Fibroblast of upper back skin (primary cell): ENCODE measurements at places on chromosomes 13 and 19.

DNA sequence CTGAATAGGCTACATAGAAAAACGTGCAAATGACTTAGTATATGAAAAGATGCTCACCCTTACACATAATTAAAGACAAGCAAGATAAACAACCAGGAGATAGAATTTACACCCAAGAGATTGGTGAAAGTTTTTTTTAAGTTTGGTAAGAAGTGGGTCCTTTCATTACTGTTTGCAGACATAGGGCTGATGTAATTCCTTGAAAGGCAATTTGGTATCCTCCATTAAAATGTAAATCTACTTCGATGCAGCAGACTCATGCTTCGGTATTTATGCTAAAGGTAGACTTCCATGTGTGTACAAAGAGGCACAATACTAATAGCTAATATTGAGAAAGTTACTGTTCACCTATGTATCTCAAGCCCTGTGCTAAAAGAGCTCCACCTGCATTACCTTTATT lies 33.5 kb downstream of the CNMD start:
- DNase-seq: peak; percentile 23

DNA sequence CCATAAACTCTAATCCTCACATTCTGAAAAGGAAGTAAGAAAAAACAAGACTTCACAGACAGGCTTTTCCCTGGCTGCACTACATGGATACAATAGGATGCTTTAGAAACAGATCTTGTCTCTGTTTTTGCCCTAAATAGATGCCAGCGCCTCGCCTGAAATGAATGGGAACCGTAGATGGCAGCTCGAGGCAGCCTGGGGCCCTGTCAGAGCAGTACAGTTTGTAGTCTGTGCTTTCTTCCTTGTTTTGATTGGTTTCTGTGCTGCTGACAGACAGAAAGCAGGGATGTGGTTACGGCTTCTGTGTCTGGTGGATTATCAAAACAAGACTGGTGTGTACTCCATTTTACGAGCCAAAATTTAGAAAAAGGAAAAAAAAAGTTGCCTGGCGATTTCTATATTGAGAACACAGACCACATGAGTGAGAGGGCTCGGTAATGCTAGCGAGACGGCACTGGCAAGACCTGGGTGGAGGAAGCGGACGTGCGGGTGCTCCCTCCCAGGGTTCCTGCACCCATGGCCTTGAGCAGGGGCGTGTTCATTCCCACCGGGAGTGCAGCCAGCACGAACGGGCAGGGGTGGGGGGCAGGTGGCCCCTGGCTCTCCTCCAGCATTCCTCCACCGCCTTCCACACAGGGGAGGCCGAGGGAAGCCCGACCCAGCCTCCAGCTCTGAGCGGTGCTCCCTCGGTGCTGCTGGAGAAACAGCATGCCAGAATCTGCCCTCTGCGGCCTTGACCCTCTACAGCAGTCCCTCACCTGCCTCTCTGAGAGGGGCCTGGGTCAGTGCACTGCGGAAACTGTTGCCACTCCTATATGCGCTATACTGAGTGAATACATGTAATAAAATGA lies 37.6 kb upstream of the C1QTNF9 start:
- DNase-seq: peak; percentile 63

- no peak for DNase-seq
These were observed 79.9 kb downstream of the FREM2 start for GRCh38 chr13:38766799-38767198.

GRCh38 chr19:14505488-14506239 lies 9.7 kb upstream of the GIPC1 start:
- peak; percentile 86 for DNase-seq

DNA sequence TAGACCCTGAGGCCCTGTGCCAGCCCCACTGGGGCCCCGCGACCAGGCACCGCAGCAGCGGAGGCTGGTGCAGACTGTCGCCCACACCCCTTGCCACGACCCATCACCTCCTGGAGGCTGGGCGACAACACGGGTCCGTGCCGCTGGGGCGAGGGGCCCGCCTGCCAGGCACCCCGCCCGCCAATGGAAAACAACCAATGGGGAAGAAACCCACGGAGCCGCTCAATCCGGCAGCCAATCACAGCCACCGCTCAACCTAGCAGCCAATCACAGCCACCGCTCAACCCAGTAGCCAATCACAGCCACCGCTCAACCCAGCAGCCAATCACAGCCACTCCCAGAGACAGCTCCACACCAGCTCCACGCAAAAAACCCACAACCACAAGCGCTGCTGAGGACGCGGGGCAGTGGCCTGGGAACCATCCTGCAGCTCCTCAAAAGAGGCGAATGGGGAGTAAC lies 29.7 kb downstream of the GPX4 start:
- no peak for DNase-seq

GRCh38 chr13:99392470-99393135 lies 85.4 kb upstream of the GPR183 start:
- DNase-seq: no peak

GRCh38 chr19:14943601-14944000 lies 2.3 kb downstream of the OR7C2 start:
- no peak for DNase-seq

- DNase-seq: peak; percentile 80
These were observed 6.8 kb upstream of the CARM1 start for GRCh38 chr19:10864538-10864899.

DNA sequence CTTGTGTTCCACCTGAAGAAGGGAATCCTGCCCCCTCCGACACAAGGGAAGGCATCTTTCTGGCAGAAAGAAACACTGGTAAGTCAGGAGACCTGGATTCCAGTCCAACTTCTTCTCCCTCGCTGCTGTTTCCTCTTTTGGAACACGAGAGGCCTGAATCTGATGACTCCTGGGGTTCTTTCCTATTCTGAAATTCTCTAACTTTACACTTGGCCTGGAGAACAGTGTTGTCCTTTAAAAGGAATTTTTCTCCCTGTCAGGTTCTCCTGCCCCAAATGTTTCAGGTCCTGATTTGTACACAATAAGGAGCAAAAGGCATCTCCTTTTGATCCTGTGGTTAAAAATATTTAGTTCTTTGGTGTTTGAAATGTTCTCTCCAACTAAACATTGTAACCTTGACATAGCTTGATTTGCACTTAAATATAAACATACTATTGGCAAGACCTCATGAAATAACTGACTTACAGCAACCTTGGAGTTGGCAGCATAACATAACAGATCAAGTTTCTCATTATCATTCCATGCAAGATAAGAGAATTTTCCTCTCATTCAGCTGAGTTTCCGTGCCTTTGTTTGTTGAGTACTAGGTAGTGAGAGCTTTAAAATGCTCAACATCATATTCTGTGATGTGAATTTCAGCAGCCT lies 244.8 kb downstream of the COG6 start:
- DNase-seq: no peak

- no peak for DNase-seq
These were observed 2.7 kb downstream of the PRKACA start for GRCh38 chr19:14114854-14115253.

- DNase-seq: no peak
These were observed 81.7 kb upstream of the ABCC4 start for GRCh38 chr13:95382916-95383315.

GRCh38 chr19:54435551-54436016 lies 13.4 kb upstream of the LENG8 start:
- DNase-seq: no peak

- DNase-seq: no peak
These were observed 22.1 kb upstream of the WDR18 start for GRCh38 chr19:961866-962620.

DNA sequence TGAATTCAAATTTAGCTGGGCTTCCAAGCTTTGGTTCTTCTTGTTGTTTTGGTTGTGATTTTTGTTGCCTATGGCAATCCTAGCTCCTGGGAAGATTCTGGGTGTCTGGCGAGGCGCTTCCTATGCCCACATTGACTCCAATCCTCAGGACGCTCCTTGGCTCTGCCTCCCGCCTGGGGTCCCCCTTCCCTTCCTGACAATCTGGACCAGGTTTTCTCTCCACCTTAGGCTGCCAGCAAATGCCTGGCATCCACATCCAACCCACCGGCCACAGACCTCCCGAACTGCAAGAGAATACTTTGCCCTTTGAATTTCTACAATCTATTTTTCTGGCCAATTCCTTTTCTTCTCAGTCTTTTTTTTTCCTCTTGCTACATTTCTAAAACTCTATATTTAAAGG lies 186.9 kb upstream of the UBL3 start:
- DNase-seq: no peak

- DNase-seq: no peak
These were observed 1.3 kb upstream of the ZNF181 start for GRCh38 chr19:34732612-34733211.

- no peak for DNase-seq
These were observed 776.5 kb upstream of the SLITRK1 start for GRCh38 chr13:84658491-84659358.

DNA sequence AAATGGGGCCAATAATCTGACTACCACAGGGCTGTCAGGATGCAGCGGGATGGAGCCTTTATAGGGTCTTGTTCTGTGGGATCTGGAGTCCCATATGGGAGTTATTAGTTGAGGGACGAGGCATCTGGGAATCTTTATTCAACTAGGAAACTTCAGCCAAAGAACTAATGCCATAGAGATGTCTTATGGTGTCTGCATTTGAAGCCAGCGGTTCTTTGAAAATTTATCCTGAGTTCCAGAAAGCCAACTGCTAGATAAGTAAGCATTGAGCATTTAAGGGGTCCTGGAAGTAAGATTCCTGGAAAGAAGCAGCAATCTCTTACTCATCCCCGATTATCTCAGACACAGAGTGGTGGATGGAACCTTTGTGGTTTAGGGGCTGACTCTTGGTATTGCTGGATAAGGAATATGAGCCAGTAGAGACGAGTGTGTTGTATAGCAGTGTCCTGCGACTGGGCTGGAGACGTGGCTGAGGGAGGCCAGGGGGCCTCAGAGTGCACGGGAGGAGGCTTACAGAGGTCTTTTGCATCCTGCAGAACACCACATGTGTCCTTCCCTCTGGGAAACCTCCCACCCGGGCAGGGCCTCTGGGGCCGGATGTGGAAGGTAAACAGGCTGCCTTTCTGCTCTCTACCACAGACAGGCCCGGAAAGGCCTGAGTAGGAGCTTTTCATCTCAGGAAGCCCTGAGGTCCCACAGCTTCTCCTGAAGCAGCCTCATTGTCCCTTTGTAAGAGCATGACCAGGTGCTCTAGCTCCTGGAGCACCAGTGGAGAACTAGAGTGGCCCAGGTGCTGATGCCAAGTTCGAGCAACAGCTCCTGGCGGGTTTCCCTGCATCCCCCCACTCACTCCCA lies 28.8 kb downstream of the ACTN4 start:
- peak; percentile 89 for DNase-seq

DNA sequence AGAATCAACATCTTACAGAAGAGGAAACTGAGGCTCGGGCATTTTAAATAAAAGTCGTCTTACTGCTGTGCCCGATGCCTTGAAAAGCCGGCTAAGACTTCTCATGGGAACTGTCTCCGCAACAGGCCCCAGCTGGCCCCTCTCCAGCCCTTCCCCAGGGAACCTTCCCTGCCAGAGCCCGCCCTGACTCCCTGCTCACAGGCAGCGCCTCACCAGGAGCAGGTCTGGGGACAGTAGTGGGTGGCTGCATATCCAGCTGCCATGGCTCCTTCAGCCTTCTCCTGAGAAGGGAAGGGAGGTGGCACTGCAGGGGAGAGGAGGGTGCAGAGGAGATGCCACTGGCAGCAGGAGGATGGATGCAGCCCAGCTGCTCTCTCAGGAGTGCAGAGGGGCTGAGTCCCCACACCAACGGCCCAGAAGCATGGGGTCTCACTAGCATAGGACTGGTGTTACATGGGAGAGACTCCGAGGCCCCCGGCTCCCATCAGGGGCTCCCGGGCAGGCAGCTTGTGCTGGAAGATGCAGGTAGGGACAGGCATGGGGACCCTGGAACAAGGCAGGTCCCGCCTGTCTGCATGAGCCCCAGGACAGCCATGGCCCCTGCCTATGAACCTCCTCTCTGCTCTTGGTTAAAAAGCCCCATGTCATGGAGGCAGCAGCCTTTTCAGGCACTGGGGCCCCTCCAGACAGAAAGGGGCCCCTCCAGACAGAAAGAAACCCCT lies 216.4 kb upstream of the SGCG start:
- DNase-seq: no peak

- peak; percentile 65 for DNase-seq
These were observed 46.0 kb upstream of the STK24 start for GRCh38 chr13:98622931-98623331.

DNA sequence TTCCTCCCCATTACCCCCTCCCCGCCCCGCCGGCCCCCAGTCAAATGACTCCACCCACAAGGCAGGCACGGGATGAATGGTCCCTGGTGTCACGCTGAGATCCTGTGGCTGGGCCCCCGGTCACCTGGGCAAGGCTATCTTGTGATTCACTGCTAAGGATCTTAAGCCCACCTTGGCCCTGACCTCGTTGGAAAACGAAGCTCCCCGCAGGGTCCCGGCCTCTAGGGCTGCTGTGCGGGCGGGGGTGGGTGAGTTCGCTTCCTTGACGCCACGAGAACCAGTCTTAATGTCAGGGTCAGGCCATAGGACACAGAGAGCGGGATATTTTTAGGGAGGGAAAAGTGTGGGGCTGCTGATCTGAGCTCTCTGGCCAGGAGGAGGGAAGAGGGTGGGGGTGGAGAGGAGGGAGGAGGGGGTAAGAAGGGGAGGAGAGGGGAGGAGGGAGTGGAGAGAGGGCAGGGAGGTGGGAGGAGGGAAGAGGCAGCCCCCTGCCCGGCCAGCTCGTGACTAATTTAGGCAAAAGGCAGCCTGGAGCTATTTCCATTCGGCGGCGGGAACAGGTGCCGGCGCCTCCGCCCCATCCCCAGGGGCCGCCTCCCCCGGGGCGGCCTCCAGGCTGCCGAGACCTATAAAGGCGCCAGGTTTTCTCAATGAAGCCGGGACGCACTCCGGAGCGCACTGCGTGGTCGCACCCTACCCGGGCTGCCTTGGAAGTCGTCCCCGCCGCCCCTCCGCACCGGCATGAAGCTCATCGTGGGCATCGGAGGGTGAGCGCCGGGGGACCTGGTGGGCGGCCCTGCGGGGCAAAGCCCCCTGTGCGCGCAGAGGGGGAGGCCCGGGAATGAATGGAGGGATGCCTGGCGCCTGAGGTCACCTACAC lies at the start of gene NMRK2:
Gene NMRK2, plus strand, starts transcription at position 139 of the 880 bp plus-strand sequence. Its CDS starts 603 bp downstream, at position 742.
- no peak for DNase-seq

DNA sequence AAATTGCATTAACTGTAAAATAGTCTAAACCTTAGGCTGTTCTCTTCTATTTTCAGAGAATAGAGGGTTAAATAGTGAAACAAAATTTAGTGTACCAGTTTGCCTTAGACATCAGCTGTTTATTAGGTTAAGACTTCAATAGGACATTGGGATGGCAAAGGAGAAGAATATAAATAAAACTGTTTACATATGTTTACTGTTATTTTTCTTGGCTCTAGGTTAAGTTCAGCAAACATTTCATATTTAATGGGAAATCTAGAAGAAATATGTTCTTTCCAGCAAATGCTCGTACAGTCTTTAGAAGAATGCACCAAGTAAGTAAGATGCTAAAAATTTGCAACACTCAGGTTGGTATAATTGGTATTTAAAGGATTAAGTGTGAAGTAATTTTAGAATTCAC lies 76.5 kb upstream of the TEX29 start:
- no peak for DNase-seq

DNA sequence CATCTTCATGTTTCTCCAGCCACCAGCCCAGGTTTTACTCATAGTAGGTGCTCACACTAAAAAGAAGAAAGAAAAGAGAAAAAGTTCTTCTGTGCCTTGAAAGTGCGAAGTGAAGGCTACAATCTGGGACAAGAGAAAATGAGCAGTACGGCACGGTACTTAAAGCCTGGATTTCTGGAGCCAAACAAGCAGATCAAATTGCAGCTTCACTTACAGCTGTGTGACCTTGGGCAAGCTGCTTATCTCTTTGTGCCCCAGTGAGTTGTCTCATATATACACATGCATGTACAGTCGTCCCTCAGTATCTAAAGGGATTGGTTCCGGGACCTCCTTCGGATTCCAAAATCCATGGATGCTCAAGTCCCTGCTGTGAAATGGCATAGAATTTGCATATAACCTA lies 41.8 kb downstream of the GSX1 start:
- no peak for DNase-seq
